Muscle of leg (tissue), 16 donors: ENCODE measurements at places on chromosomes 2 and 18.
A peak's percentile ranks its signal among the peaks of the same experiment; 100 is the strongest.

DNA sequence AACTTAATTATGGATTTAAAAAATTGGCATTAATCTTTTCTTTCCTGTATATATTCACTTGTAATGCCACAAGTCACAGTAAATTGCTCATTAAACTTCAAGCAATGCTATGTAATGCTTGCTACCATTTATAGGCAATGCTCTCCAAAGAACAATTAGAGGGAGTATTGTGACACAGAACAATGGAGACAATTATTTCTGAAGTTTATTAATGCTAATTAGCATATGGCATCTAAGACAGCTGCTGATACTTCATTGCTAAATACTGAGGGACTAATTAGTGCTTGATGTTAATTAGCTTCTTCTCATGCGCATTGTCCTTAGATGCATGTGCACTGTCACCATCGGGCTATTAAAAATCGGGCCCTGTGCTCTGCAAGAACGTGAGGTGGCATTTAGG, 1012.8 kb downstream of the SOCS6 start:
- DNase-seq = no peak

- DNase-seq = peak; percentile 24
Observed at GRCh38 chr2:70340761-70341476, 39.1 kb upstream of the FAM136A start.

- peak; percentile 72 for DNase-seq
Observed at GRCh38 chr18:6781796-6782195, 52.3 kb downstream of the ARHGAP28 start.

- no peak for DNase-seq
Observed at GRCh38 chr2:239548451-239548871, 147.6 kb upstream of the HDAC4 start.

- DNase-seq = no peak
Observed at GRCh38 chr2:85319796-85320195, 8.0 kb downstream of the TGOLN2 start.
